ENCODE measurements at places on chromosomes 12 and 14.
A peak's percentile ranks its signal among the peaks of the same experiment; 100 is the strongest.

GRCh38 chr14:73125746-73126145 is 10.6 kb upstream of the PSEN1 start:
- no peak for DNase-seq

DNA sequence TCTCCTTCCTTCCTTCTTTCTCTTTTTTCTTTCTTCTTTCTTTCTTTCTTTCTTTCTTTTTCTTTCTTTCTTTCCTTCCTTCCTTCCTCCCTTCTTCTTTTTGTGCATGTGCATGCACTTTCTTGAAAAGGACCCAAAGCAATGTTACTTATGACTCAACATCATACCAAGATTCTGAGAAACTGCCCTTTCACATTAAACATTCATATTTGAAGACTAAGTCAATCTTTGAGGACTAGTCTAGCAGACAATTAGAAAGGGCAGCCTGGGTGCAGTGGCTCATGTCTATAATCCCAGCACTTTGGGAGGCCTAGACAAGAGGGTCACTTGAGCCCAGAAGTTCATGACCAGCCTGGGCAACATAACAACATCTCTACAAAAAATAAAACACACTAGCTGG is 212.8 kb upstream of the KITLG start:
- DNase-seq, result peak; percentile 9

GRCh38 chr14:72350215-72350614 is 418.0 kb downstream of the RGS6 start:
- no peak for DNase-seq

DNA sequence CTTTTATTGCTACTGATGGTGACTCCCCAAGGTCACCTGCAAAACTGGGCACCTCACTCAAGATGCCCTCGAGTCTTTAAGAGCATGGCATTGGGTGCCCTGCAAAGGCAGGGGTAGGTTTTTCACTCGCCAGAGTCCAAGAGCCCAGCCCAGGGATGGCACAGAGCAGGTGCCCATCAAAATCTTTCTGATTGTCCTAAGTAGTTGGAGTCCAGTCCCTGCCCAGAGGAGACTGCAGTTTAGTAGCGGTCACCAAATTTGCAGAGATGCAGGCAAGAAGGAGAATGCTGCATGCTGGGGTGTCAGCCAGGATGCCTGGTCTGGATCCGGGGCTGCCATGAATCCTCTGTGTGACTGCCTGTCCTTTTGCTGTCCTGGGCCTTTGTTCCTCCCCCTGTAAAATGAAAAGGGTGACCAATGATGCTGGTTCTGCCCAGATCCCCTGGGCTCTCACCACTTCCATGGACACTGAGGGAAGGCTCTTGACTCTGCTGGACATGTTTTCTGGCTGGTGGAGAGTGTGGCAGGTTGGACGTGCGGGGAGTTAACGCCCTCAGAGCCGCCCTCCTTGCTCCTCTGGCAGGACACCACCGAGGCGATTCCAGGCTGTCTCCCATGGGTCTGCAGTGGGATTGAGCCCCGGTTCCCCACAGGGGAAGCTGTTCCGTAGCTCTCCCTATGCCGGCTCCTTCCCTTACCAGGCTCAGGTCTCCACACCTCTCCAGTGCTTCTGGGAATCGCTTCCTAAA is 41.3 kb downstream of the DLK1 start:
- DNase-seq, result no peak

GRCh38 chr12:107464644-107465043 is 221.0 kb upstream of the PWP1 start:
- no peak for DNase-seq

GRCh38 chr12:50375802-50376201 is 20.6 kb downstream of the FAM186A start:
- DNase-seq, result no peak

DNA sequence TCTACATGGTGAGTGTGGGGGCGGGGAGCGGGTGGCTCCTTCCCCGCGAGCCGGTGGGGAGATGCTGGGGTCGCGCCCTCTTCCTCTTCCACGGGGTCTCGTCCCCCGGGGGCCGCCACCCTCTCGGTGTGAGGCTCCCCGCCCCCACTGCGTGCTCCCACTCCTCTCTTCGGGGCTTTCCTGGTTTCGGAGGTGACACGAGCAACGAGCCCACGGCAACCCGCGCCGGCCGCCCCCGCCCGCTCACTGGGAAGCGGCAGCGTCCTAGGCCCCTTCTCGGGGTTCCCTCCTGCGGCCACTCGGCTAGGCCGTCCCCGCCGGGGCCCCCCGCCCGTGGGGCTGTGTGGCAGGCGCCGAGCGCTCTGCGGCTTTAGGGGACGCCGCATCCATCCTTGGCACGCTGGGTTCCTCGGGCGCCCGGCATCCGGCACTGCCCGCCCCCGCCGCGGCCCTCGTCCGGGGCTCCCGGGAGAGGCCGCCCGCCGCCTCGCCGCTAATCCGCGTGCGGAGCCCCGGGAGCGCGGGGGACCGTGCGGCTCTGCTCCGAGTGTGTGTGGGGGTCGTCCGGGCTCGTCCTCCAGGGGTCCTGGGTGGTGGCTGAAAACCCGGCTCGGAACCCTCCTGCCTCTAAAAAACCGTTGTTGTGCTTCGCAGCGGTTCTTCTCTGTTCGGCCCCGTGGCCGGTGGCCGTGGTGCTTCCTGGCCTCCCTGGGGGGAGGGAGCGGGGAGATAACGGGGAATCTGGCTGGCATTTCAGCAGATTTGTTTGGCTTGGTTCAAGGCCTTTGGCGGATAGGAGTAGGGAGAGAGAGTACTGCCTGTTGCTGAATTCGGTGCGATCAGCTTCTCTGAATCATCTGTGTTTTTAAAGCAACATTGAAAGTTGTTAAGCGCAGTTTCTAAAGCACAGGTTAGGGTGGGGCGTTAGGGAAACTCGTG is 1.0 kb downstream of the PCNX1 start:
- DNase-seq, result peak; percentile 71

GRCh38 chr14:22221508-22221907 is 367.5 kb downstream of the DAD1 start:
- DNase-seq, result peak; percentile 13

DNA sequence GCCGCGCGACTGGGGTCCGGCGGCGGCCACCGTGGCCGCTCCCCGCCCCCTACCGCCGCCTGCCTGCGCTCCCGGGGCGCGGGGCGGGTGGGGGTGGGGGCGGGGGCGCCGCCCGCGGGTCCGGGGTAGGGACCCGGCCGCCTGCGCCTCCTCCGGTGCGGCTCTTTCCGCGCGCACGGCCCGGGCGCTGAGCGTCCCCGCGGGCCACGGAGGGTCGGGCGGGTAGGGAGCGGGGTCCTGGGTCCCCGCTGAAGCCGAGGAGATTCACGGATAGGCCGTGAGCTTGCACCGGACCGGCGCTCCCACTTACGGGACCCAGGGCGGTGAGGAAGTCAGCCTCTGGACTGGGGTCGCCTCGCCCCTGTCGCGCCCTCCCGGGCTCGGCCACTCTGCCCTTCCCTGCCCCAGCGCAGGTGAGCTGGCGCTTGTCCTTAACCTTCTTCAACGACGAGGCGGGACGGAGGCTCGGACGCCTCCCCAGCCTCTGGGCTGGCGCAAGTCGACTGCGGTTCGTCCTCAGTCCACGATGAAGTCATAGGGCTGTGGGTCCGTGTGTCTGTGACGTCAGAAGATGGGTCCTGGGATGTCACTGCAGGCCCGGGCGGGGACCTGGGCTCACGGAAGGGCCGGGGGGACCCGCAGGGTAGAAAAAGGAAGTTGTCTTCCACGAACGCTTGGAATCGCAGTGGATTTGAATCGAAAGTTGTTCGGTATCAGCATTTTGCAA is 514 bp downstream of the FBXO34 start:
- peak; percentile 73 for DNase-seq

DNA sequence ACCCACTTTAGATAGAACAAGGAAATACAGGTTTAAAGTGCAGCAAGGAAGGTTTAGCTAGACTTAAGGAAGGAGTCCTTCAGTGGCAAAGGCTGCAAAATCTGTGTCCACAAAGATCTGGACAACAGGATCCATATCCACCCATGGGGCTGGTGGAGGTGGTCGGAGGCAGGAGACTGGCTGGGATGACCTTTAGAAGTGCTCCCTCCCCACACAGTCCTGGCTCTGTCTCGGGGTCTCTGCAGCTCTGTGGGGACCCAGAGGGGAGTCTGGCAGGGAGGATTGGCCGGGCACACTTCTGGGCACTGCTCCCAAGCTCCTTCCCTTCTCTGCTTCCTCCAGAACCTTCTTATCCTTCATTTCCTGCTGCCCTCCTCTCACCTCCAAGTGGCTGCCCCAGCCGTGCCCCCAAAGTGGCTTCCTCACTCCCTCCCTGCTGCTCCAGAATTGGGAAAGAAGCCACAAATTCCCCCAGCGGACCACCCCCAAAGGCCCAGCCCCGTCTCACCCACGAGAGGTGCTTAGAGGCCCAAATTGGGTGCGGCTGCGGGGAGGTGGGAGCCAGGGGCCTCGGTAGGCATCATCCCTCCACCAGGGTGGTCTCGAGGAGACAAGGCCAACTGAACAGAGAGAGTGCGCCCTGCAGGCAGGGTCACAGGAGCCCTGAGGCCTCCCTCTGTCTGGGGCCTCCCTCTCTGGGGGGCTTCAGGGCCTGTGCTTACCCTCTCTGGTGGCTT is 21.9 kb upstream of the PGF start:
- DNase-seq, result no peak

- DNase-seq, result no peak
Measured at GRCh38 chr14:55537782-55538181, 42.2 kb upstream of the KTN1 start.

DNA sequence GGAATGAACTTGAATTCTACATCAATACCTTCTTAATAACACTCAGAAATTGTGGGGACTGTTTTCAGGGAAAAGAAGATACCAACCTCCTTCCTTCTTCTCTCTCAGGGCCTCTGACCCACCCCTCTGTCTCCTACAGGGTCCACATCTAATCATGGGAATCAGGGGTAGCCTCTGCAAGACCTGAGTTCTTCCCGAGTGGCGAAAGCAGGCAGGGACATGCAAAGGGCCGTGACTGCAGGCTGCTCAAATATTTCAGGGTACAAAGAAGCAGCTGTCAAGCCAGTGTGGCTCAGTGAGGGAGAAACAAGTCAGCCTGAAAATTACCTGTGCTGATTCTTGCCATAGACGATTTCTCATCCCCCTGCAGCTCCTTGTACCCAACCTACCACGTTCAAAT is 123.1 kb upstream of the PARP11 start:
- peak; percentile 40 for DNase-seq

GRCh38 chr14:68270342-68270741 is 450.8 kb downstream of the RAD51B start:
- DNase-seq, result no peak

- DNase-seq, result no peak
Measured at GRCh38 chr12:102977945-102978706, 20.7 kb downstream of the ASCL1 start.

DNA sequence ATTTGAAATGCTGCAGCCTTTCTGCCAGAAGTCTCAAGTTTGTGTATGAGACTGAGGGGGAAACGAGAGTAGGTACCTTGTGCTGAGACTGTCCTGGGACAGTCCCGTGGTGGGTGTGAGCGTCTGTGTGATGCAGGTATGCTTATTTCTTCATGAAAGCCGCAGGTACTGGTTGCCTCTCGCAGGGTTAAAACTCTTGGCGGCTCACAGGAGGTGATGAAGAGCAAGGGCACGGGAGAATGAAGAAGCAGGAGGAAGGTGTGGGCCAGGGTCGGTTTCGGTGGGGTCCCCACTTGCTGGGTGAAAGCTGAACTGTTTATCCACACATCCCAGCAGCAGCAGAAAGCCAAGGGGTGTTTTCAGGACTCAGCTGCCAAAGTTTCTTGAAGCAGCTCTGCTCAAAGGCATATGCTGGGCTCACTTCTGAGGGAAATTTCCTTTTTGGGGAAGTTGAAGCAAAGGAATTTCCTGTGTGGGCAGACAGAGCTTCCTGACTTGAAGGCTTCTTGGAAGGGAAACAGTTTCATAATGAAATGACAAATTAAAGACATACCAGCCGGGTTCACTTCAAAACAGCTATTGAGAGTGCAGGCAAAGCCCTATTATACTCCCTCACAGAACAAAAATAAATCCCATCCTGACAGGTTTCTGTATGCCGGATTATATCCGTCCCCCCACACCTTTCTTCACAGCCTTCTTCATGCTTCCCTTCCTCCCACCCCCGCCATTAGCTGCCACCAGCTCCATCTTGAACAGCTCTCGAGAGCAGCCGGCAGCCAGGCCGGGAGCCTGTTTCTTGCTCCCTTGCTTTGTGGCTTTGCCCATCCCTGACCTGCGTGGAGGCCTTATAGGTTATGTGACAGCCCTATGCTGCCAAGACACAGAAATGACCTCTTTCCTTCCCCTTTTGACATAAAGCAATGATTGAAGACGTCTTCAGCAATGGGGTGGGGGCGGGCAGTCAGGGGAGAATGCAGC is 116.6 kb downstream of the ETV6 start:
- peak; percentile 29 for DNase-seq

GRCh38 chr12:26678697-26679660 is 154.0 kb downstream of the ITPR2 start:
- DNase-seq, result no peak

DNA sequence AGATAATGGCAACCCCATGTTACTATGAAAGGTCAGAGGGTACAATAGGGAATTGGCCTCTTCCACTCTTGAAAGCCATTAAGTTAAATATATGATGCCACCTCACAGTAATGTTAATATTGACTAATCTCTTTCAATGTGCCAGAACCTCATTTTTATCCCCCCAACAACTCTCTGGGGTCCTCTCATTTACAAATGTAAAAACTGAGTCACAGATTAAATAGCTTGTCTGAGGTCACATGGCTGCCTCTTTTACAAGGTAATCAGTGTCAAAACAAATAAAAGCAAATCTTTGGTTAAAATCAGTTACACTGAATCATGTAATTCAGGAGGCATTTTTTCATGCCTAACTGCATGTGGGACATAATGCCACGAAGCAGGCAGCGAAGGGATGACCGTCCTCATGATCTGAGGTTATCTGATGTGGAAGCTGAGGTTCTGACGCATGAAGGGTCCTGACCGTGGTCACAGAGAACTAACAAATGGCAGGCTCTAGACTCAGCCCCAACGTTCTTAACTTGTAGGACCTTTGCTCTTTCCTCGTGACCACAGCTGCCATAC is 78.5 kb downstream of the PTPN21 start:
- no peak for DNase-seq

- DNase-seq, result no peak
Measured at GRCh38 chr12:47954467-47955045, 8.8 kb upstream of the TMEM106C start.

DNA sequence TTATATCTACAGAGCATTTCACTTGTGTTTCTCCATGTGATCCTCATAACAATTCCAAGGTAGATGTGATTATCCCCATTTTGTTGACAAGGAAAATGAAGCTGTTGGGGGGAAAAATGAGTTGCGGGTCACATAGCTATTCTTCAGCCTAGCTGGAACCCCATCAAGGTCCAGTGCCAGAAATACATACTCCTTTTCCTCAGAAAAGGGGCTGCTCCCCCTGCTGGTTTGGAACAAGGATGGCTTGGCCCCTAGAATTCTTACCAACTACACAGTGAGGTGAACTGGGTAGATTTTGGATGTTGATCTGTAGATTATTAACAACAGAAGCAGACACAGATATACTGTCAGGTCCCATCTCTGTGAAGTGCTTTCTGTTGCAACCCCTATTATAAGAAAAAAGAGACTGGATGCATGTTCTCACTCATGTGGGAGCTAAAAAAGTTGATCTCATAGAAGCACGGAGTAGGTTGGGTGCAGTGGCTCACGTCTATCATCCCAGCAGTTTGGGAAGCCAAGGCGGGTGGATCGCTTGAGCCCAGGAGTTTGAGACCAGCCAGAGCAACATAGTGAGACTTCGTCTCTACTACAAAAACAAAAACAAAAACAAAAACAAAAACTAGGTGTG is 8.9 kb downstream of the IKZF4 start:
- no peak for DNase-seq

Measured in mammary epithelial cell (primary cell).